ENCODE measurements at places on chromosomes 12 and 14.
A peak's percentile ranks its signal among the peaks of the same experiment; 100 is the strongest.

DNA sequence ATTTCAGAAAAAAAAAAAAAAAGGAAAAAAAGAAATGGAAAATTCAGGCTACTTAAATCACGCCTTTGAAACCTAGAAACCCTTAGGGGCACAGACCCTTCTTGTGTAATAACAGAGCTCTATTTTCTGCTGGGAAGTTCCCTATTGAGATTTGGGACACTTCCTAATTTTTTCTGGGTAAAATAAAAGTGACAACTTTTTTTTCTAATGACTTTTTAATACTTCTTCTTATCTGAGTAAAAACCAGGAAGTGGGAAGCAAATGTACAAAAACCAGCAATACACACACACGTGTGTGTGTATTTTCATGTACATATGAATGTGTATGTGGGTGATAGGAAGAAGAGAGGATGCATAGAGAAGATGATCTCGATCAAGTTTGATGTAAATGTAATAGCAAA is 35.8 kb downstream of the ETV6 start:
- peak; percentile 53 for DNase-seq

GRCh38 chr12:4050340-4050739 is 177.1 kb upstream of the PARP11 start:
- DNase-seq: no peak

DNA sequence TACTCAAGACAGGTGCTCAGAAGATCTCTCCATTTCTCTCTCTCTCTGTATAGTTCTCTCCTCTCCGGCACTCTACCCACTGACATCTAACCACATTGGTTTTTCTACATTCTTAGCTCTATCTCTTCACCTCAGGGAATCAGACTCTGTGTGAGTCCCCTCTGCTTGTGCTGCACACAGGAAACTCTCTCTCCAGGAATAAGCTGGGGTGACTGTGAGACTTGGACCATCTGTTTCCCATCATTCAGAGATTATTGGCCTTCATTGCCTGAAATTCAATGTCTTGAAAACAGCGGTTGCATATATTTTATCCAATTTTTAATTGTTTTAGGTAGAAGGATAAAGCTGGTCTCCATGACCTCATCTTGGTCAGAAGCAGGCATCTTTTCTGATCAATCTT is 105.0 kb downstream of the SLC35F4 start:
- DNase-seq: no peak

- no peak for DNase-seq
Observed at GRCh38 chr14:86780461-86780860, 1212.5 kb downstream of the GALC start.

GRCh38 chr12:95766356-95767019 is 24.1 kb downstream of the NTN4 start:
- DNase-seq: no peak

- no peak for DNase-seq
Observed at GRCh38 chr12:114841557-114842251, 157.7 kb upstream of the TBX3 start.

DNA sequence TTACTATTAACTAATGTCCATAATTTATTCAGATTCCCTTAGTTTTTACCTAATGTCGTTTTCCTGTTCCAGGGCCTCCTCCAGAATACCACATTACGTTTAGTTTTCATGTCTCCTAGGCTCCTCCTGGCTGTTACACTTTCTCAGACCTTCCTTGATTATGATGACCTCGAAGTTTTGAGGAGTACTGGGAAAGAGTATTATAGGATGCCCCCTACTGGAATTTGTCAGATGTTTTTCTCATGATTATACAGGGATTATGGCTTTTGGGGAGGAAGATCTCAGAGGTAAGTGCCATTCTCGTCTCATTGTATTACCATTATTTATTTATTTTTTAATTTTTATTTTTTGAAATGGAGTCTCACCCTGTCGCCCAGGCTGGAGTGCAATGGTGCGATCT is 17.7 kb upstream of the C1S start:
- peak; percentile 41 for DNase-seq

GRCh38 chr12:3571724-3572123 is 80.7 kb downstream of the PRMT8 start:
- no peak for DNase-seq

DNA sequence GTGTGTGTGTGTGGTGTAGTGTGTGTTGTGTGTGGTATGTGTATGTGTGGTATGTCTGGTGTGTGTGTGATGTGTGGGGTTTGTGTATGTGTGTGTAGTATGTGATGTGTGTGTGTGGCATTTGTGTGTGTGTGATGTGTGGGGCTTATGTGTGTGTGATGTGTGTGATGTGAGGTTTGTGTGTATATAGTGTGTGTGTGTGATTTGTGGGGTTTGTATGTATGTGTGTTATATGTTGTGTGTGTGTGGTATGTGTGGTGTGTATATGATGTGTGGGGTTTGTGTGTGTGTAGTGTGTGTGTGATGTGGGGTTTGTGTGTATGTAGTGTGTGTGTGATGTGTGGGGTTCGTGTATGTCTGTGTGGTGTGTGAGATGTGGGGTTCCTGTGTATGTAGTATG is 9.4 kb downstream of the GALNT16 start:
- no peak for DNase-seq

DNA sequence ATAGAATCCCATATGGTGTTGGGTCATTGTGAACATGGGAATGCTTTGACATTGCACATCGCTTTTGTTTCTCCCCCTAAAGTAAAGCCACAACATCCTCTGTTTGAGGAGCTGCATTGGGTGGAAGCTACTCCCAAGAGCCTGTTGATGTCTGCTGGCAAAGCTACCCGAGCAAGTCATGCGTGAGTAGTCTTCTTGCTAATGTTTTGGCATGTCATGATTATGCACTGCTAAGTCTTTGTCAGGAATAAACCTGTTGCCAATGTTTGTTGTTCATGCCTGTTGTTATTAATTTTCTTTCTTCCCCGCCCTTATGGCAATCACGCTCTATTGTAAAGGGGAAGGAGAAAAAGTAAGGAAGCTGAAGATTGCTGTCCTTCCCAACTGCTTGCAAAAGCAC is 97.3 kb downstream of the EXOC5 start:
- no peak for DNase-seq

GRCh38 chr12:65937806-65938205 is 113.5 kb downstream of the HMGA2 start:
- DNase-seq: no peak

DNA sequence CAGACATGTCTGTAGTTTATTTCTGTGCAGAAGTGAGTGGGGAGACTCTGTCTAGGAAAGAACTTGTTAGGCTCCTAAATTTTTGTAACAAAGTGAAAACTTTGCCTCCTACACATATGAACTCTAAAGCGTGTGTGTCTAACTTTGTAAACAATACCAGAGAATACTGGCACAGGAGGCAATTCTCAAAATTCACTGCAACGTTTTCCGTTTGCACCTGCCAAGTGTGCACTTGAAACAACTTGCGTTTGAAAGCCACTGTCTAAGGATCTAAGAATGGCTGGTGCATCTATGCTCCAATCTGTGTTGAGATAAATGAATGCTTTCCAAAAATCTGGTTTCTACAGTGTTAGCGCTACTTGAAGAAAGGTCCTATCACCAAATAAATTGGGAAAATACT is 15.3 kb downstream of the GRIP1 start:
- no peak for DNase-seq
